ENCODE measurements at places on chromosomes 3 and 15.

DNA sequence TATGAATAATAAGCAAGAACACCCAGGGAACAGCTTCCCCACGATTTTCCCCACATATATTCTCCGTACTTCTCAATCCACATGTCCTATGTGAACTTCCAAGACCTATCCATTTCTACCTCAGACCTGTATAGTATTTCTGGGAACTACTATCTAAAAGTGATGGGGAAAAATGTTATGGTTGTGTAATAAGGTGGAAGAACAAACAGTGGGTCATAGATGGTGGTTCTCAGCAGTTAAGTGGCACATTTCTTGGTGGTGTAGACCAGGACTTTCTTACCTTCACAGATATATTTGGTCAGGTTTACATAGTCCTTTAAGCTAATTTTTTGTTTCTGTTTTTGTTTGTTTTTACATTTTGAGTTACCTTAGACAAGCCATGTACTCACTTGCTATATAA is 675.1 kb downstream of the GBE1 start:
- no peak for DNase-seq

DNA sequence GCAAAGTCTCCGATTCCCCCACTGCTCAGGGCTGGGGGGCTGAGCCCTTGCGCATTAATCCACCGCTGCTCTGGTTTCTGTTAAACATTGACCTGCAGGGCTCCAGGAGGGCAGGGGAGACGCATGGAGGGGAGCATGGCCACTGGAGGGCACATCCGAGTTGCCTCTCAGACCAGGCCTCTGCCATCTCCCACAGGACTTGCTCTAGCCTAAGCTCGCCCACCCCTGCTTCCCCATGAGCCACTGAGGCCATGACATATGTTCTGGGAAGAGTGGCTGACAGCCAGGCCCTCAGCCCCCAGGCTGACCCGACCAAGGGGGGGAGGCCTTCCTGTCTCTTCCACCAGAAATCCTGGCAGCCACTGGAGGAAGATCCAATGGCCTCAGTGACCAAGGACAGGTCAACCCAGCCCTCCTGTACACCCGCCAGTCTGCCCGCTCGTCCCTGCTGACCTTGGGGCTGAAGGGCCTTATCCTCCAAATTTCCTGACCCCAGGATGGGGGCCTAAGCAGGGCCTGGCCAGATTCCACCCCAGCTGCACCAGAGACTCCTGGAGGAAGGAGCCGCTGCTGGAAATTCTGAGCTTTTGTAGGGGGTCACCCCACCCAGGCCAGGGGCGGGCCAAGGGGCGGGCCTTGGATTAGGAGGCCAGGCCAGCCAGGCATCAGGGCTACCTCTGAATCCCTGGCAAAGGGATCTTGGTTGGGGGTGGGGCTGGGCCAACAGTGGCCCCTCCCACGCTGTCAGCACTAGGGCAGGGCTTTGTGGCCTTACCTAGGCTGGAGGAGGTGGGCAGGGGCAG is at the start of gene HYAL1:
Gene HYAL1, minus strand, starts transcription at position 562 of the 803 bp plus-strand sequence. CDS start 618 bp downstream, outside the sequence.
- no peak for DNase-seq

GRCh38 chr15:63052961-63053698 is 10.6 kb downstream of the TPM1 start:
- DNase-seq: no peak

DNA sequence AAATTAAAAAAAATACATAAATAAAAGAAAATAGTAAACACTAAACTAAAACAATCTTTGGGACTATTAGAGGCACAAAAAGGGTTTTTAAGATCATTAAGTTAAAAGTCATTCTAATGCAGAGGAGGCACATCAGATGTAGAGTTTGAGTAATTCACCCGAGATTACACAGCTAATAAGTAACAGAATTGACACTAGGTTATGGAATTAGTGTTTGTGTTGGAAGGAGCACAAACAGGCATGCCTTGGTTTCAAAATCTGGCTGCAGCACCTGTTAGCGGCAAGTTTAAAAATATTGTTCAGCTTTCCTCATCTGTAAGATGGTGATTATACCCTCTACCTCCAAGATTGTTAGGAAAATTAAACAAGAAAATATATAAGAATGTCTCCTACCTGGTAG is 39.0 kb downstream of the RASA2 start:
- no peak for DNase-seq

- no peak for DNase-seq
Observed at GRCh38 chr3:123618768-123619484, 34.1 kb upstream of the HACD2 start.

- DNase-seq: no peak
Observed at GRCh38 chr3:121750087-121750415, 510 bp upstream of the GOLGB1 start.
